ENCODE measurements at places on chromosomes 1 and 21. TPM values are rescaled to one million over a fixed set of nuclear protein-coding genes. Genes with fewer than 3 reads are reported as not detected.
A peak's percentile ranks its signal among the peaks of the same experiment; 100 is the strongest.

DNA sequence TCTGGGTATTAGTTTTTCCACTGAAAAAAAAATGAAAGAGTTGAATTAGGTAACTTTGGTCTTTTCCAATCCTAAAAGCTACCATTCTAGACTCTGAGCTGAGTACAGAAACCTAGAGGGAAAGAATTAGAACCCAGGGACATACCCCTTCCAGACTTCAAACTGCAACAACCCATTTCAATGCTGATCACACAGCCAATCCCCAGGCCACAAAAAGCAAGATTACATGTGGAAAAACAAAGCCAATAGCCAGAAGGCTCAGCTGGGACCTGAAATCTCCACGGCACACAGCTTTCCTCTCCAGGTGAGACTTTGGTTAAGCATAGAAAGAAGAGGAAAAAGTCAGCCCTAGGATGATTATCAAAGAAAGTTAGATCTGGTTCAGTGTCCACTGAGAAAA lies 88.8 kb downstream of the JAK1 start:
- H3K36me3 ChIP-seq: no peaks in the 10 kb centered on the region
- H3K27me3 ChIP-seq: no peaks in the 10 kb centered on the region
- no peaks in the 10 kb centered on the region for H3K4me1 ChIP-seq

DNA sequence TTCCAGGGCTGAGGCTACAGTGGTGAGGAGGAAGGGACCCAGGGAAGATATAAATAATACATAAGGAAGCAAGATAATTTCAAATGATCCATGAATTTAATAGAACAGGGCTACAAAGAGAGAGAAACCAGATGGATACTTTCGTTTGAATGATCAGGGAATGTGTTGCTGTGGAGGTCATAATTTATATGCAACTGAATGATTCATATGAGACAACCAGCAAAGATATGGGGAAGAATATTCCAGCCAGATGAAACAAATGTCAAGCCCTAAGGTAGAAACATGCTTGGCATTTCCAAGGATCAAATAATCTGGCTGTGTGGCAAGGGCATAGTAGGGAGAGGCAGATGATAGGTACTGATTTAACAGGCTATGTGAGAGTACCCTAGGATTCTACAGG lies 84.8 kb upstream of the ZC3H11B start:
- H3K36me3 ChIP-seq: no peaks in the 10 kb centered on the region
- no peaks in the 10 kb centered on the region for H3K4me1 ChIP-seq
- DNase-seq: no peak
- no peak overlapping the region for H3K4me3 ChIP-seq

- no peaks in the 10 kb centered on the region for H3K27me3 ChIP-seq
- DNase-seq: peak; percentile 87
- no peaks in the 10 kb centered on the region for H3K36me3 ChIP-seq
- H3K4me3 ChIP-seq: no peak overlapping the region
- H3K4me1 ChIP-seq: peaks cover 8% of the 10 kb centered on the region
- H3K27ac ChIP-seq: no peak overlapping the region
Measured at GRCh38 chr1:157496121-157496526, 56.2 kb downstream of the FCRL5 start.

GRCh38 chr21:42299324-42300044 lies 15.7 kb downstream of the TFF3 start:
- no peak overlapping the region for H3K4me3 ChIP-seq
- H3K4me1 ChIP-seq: peaks cover 5% of the 10 kb centered on the region
- no peak overlapping the region for H3K27ac ChIP-seq
- DNase-seq: no peak
- H3K36me3 ChIP-seq: no peaks in the 10 kb centered on the region

- no peak overlapping the region for H3K4me3 ChIP-seq
- DNase-seq: no peak
- no peak overlapping the region for H3K27ac ChIP-seq
- peaks cover 38% of the 10 kb centered on the region for H3K36me3 ChIP-seq
Measured at GRCh38 chr1:77636864-77637263, 45.6 kb downstream of the ZZZ3 start.

- H3K4me3 ChIP-seq: peak overlapping the region; percentile 46
- H3K27me3 ChIP-seq: no peaks in the 10 kb centered on the region
Measured at GRCh38 chr1:212794561-212795014, 2.9 kb downstream of the TATDN3 start.

DNA sequence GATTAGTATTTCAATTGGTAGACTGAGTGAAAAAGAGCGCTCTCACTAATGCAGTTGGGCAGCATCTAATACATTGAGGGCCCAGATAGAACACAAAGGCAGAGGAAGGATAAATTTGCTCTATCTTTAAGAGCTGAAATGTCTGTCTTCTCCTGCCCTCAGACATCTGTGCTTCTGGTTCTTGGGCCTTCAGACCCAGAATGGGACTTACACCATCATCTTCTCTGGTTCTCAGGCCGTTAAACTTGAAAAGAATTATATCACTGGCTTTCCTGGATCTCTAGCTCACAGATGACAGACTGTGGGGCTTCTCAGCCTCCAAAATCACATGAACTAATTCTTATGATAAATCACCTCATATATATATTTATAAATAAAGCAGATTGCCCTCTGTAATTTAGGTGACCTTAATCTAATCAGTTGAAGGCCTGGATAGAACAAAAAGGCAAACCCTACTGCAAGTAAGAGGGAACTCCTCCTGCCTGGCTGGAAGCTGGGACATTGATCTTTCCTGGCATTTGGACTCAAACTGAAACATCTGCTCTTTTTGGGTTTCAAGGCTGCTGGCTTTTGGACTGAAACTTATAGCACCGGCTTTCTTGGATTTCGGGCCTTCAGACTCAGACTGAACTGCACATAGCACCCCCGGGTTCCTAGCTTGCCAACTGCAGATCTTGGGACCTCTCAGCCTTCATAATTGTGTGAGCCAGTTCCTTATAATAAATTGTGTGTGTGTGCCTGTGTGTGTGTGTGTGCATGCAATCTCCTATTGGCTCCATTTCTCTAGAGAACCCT lies 390.4 kb upstream of the PLXNA2 start:
- no peak for DNase-seq
- H3K36me3 ChIP-seq: no peaks in the 10 kb centered on the region
- no peaks in the 10 kb centered on the region for H3K27me3 ChIP-seq
- no peaks in the 10 kb centered on the region for H3K4me1 ChIP-seq
- no peak overlapping the region for H3K4me3 ChIP-seq
- H3K27ac ChIP-seq: no peak overlapping the region

- H3K27me3 ChIP-seq: no peaks in the 10 kb centered on the region
- DNase-seq: no peak
- H3K4me1 ChIP-seq: no peaks in the 10 kb centered on the region
- H3K36me3 ChIP-seq: no peaks in the 10 kb centered on the region
- H3K4me3 ChIP-seq: no peak overlapping the region
- no peak overlapping the region for H3K27ac ChIP-seq
Measured at GRCh38 chr1:163730411-163730821, 408.7 kb downstream of the NUF2 start.

DNA sequence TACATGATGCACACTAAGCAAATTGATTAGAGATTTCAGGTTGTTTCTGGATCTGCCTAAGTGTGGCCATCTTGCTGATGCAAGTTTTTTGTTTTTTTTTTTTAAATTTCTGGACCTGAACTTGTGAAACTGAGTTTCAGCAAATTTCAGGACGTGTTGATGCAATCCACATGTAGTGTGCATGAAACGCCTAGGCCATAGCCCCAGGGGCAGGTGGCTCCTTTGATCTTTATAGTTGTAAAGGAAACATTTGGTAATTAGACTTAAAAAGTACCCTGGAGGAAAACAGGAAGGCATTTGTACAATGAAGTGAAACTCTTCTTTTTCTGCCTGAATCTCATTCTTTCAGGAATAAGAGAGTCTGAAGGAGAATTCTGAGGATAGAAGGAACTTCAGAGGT lies 162.2 kb upstream of the LHX8 start:
- H3K36me3 ChIP-seq: no peaks in the 10 kb centered on the region
- peaks cover 12% of the 10 kb centered on the region for H3K4me1 ChIP-seq
- no peak for DNase-seq
- no peak overlapping the region for H3K4me3 ChIP-seq
- no peaks in the 10 kb centered on the region for H3K27me3 ChIP-seq

DNA sequence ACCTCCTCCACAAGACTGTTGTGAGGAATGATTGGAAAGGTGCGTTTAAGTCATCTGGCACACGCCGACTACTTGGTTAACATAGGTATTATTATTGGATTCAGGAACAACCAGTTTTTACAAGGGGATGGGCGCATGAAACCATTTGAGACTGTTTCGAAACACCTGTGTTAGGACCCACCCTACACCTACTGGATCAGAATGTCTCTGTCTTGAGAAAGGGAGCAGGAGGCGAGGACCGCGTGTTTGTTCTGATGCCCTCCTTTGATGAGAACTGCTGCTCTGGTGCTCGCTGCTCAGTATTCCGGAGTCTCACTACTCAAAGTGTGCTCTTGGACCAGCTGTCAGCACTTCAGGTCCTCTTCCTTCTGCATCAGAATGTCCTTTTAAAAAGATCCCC lies 7.3 kb downstream of the H6PD start:
- no peak for DNase-seq
- H3K4me1 ChIP-seq: peaks cover under 1% of the 10 kb centered on the region
- no peak overlapping the region for H3K4me3 ChIP-seq

- H3K36me3 ChIP-seq: peaks cover 21% of the 10 kb centered on the region
- H3K4me3 ChIP-seq: no peak overlapping the region
- no peak for DNase-seq
- peaks cover 89% of the 10 kb centered on the region for H3K4me1 ChIP-seq
- no peaks in the 10 kb centered on the region for H3K27me3 ChIP-seq
Measured at GRCh38 chr1:9553736-9554144, 14.5 kb downstream of the SLC25A33 start.

DNA sequence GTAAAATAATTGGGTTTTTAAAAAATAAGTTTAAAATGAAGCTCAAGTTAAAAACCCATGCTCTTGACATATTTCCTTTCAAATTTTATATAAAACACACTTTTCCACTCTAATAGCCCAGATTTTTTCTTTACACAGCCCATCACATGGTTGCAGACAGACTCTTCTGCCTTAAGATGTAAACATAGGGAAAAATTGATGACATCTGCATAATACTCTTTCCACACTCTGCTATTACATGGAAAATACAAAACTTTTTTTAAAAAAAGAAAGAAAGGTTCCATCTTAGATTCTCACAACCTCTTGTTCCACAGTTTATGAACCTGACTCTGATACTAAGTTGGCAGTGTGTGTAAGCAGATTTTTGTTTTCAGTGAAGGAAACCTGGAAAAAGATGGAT lies 120.8 kb upstream of the ZNF648 start:
- no peak overlapping the region for H3K27ac ChIP-seq
- H3K36me3 ChIP-seq: no peaks in the 10 kb centered on the region
- DNase-seq: no peak
- no peaks in the 10 kb centered on the region for H3K27me3 ChIP-seq
- H3K4me1 ChIP-seq: no peaks in the 10 kb centered on the region

GRCh38 chr1:9809100-9809510 lies 14.7 kb downstream of the CLSTN1 start:
- no peaks in the 10 kb centered on the region for H3K27me3 ChIP-seq
- no peaks in the 10 kb centered on the region for H3K36me3 ChIP-seq
- no peak overlapping the region for H3K27ac ChIP-seq

DNA sequence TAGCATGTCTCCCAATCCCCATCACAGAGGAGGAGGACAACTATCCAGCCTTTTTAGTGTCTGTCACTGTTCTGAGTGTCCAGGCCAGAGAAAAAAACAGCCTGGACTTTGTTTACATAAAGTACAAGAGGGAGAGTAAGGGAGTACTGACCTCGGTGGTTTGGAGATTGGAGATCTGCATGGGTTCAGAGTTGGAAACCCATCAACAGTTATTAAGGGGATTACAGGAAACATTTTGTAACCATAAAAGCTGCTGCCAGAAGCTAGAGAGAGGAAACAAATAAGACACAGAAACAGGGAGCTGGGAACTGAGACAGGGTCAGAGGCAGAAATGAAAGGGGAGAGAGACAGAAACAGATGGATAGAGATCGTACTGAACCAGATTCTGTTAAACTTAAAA lies 131.5 kb upstream of the CTTNBP2NL start:
- no peak for DNase-seq
- H3K4me3 ChIP-seq: no peak overlapping the region
- no peaks in the 10 kb centered on the region for H3K27me3 ChIP-seq
- H3K4me1 ChIP-seq: no peaks in the 10 kb centered on the region

- no peaks in the 10 kb centered on the region for H3K36me3 ChIP-seq
- no peak overlapping the region for H3K4me3 ChIP-seq
- no peak overlapping the region for H3K27ac ChIP-seq
- DNase-seq: no peak
Measured at GRCh38 chr1:209710093-209710492, 5.4 kb downstream of the HSD11B1 start.

DNA sequence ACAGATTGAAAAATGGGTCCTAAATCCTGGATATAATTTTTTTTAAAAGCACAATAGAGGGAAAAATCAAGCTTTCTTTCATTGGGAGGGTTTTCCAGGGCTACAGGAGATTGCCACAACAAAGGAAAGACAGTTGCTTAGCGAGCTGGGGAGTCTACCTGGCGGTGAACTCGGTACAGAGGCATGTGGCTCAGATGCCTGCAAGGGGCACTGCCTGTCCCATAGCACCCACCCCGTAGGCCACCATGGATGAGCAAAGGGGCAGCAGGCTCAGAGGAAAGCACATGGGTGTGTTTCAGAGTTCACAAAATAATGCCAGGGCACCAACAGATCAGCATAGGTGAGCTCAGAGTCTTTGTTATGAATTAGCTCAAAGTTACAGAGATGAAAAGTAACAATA lies 79.5 kb downstream of the PCNX2 start:
- H3K4me3 ChIP-seq: no peak overlapping the region
- no peaks in the 10 kb centered on the region for H3K4me1 ChIP-seq
- DNase-seq: no peak
- no peak overlapping the region for H3K27ac ChIP-seq

- no peak overlapping the region for H3K27ac ChIP-seq
- no peak overlapping the region for H3K4me3 ChIP-seq
- H3K4me1 ChIP-seq: no peaks in the 10 kb centered on the region
- no peaks in the 10 kb centered on the region for H3K27me3 ChIP-seq
- DNase-seq: no peak
- no peaks in the 10 kb centered on the region for H3K36me3 ChIP-seq
Measured at GRCh38 chr1:47824716-47825115, 172.5 kb downstream of the TRABD2B start.

OR2AK2 gene
- 0.22 TPM for total RNA-seq

TSSK3 gene
- 1.4 TPM for total RNA-seq

LY9 gene
- total RNA-seq: 1.6 TPM

TPR gene
- 86.1 TPM for total RNA-seq

LMX1A gene
- not detected for total RNA-seq

SPRR1A gene
- total RNA-seq: not detected
